ENCODE measurements at places on chromosomes 4 and X.

DNA sequence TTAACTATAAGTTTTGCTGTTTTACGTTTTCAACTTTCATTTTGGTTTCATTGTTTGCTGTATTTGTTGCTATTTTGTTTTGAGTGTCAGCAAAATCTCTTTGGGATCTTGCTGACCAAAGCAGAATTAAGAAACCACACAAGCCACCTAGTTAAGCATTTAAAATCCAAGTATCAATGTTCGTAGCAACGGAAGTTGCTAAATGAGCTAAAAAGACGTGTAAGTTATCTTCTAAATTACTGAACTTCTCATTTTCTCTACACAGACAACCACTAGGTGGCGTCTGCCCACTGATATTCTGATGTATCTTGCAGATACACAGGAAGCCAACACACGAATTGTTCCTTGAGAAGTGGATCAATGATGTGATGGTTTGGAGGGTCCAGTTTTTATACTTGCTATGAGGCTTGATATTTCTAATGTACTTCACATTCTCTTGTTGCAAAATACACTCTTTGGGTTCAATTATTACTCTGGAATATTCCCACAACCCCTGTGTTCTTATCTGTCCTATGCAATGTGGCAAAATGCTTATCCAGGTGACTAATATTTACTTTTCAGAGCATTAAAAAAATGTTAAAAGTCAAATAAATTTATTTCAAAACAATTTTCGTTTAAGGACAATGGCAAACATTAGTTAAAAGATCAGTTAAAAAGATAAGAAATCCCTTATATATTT is 250.5 kb downstream of the TECRL start:
- peak; percentile 60 for DNase-seq

DNA sequence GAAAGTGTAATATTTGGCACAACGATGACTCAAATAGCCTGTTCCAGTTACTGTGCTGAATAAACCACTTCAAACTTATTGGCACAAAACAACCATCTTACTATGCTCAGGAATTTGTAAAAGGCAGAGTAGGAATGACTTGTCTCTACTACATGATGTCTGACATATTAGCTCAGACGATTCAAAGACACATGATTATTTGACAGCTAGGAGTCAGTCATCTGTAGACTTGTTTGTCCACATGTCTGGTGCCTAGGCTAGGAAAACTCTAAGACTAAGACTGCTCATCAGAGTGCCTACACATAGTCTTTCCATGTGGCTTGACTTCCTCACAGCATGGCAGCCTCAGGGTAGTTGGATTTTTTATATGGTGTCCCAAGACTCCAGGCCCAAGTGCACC is 154.5 kb downstream of the FANCB start:
- no peak for DNase-seq

DNA sequence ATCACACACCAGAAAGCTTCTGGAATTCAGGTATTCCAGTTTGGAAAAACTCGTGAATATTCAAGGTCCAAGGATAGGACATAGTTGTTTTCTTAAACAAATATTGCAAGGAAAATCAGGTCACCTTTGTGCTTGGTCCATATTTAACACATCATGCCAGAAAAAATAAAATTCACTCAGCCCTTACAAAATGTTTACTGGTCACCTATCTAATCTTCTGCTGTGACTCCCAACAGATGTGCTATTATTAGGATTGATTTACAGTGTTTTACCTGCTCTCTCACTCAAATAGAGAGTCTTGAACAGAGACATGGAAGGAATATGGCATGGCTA is 9.5 kb downstream of the CSN3 start:
- no peak for DNase-seq

GRCh38 chrX:139530550-139530949 is at the start of gene F9:
Gene F9, plus strand, starts transcription at chrX:139530739. Its CDS starts 26 bp downstream, at chrX:139530765.
- no peak for DNase-seq

- DNase-seq, result no peak
These were observed 1.4 kb downstream of the PDZD4 start for GRCh38 chrX:153828723-153829548.

- DNase-seq, result no peak
These were observed 122.2 kb downstream of the ANXA5 start for GRCh38 chr4:121574618-121575017.

GRCh38 chr4:147778942-147779341 is 47.1 kb downstream of the ARHGAP10 start:
- DNase-seq, result no peak

GRCh38 chrX:44514272-44514671 is 28.4 kb downstream of the FUNDC1 start:
- no peak for DNase-seq

- DNase-seq, result no peak
These were observed 13.7 kb downstream of the BCORL1 start for GRCh38 chrX:129996120-129996519.

DNA sequence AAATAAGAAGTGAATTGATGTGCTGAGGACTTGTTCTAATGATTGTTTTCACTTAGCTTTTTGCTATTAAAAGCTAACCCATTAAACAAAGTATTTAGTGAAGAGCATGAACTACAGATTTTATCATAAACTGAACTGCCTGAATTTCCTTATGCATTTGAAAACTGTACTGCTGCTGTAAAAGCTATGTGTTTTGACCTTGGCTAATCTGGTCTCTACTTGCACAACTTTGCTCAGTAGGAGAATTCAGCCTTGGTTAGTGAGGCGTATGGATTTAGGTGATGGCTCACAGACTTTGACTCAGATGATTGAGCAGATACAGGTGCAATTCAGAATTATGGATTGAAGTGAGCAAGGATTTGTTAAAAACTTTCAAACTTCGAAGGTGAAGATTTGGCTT is 38.7 kb upstream of the FAT1 start:
- no peak for DNase-seq

GRCh38 chr4:172188248-172188988 is 375.2 kb downstream of the GALNTL6 start:
- no peak for DNase-seq

DNA sequence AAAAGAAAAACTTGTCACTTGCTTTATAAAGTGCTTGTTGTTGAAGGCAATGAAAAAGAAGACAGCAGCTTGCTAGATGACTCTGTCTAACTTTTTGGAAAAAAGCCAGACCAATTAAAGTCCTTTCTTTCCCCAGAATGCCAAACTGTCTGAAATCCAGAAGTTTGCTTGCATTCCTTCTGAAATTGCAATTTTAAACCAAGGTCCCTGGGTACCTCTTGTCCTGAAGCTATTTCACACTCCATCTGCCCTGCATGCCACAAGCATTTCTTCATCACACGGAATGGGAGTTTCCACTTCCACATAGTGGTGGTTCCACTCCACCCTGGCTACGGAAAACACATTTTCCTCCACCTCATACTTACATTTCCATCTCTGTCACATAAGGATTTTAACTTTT is 101.0 kb downstream of the PAPSS1 start:
- peak; percentile 19 for DNase-seq

- DNase-seq, result no peak
These were observed 17.6 kb downstream of the CD99 start for GRCh38 chrX:2708592-2709188.

DNA sequence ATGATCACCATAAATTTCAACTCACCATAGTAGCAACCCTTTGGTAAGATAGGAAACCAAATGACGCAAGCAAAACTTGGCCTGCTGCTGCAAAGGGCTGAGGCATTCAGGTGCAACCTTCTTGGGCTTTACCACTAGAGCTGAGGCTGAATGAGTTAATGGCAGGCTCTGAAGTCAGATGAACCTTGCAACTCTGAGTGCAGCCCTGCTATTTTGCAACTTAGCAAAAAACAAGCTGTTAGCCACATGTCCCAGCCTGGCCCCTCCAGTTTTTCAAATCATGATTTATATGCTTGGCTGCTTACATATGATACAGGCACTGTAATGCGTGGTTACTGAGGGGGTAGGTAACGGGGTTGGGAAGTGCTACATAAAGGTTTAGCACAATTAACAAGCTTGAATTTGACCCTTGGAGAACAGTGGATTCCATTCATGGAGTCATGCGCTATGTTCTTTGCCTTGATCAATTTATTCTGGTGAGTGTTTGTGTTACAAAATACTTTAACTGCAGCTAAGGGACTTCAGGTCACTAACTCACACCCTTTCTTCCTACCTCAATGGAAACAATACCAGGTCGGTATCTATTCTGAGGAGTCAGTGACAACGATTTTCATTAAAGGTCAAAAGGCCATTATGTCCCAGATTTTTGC is 80.5 kb upstream of the PPARGC1A start:
- no peak for DNase-seq

- no peak for DNase-seq
These were observed 13.5 kb downstream of the RXFP1 start for GRCh38 chr4:158535130-158535614.

DNA sequence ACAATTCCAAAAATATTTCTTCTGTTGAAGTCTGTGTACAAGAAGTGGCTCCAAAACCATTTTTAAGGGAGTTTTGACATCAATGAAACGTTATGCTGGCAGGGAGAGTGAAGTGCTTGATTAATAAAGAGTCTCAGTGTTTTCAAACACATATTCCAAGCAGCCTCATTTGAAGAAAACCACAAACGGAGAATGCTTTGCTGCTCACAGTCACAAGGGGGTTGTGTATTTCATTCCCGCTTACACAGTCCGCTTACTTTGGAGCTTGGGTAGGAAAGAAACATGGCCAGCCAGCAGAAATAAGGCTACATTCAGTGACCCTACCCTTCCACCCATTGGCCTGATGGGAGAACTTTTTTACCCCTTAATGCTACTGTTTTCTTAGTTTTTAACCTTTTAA is 586.2 kb downstream of the RAB28 start:
- no peak for DNase-seq

GRCh38 chr4:182367153-182367552 is 124.0 kb downstream of the TENM3 start:
- no peak for DNase-seq

GRCh38 chr4:88045021-88045420 is 37.6 kb downstream of the PKD2 start:
- DNase-seq, result no peak

DNA sequence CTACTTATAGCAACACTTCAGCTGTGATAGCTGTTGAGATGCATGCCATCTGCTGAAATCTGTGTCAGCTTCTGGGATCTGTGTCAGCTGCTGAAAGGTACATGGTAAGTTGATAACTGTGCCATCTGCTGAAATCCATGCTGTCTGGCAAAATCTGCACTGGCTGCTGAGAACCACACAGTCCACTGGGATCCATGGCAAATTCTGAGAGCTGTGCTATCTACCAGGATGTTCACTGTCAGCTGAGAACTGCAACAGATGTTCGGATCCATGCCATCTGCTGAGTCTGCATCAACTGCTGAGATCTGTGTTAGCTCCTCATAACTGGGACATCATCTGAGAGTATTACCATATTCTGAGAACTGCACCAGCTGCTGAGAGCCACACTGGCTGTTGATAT is 430.5 kb upstream of the POU3F4 start:
- DNase-seq, result no peak

- DNase-seq, result no peak
These were observed 53.2 kb downstream of the TSPAN5 start for GRCh38 chr4:98605216-98605615.

GRCh38 chrX:149472625-149473024 is 32.5 kb downstream of the IDS start:
- DNase-seq, result no peak

GRCh38 chrX:499870-500364 is 113.2 kb upstream of the PPP2R3B start:
- DNase-seq, result no peak

- DNase-seq, result no peak
These were observed 110.8 kb upstream of the FAM9B start for GRCh38 chrX:9144701-9145241.

GRCh38 chr4:14917298-14917633 is 85.0 kb upstream of the CPEB2 start:
- DNase-seq, result no peak

DNA sequence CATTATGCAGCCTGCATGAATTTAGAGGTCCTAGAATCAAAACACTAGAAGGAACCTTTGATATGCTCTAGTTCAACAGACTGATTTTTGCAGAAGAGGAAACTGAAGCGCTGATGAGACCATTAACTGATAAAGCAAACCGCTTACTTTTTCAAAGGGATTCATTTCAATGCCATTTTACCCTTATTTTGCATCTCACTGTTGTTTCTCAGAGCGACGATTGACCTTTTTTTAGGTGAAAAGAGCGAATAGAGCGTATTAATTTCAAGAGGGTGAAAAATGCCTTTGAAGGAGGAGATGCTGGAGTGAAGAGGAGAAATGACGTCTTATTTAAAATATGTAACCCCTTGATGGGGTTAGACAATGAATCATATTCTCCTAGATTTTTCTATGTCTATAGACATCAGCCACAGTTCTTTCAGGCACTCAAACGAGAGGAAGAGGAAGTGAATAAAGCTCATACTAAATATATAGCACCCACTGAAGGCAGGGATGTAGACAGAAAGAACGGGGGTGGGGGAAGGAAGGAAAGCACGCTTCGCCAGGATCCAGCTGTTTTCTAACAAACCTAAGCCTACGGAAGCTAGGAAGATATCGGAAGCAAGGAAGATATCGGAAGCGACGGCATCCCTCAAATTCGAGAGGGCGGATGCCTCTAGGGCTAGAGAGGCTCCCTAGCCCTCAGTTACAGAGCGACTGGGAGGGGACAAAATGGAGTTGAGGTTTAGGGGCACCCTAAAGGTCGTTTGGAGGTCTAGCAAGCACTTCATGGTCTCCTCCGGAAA is 848 bp downstream of the ACSL4 start:
- DNase-seq, result no peak

DNA sequence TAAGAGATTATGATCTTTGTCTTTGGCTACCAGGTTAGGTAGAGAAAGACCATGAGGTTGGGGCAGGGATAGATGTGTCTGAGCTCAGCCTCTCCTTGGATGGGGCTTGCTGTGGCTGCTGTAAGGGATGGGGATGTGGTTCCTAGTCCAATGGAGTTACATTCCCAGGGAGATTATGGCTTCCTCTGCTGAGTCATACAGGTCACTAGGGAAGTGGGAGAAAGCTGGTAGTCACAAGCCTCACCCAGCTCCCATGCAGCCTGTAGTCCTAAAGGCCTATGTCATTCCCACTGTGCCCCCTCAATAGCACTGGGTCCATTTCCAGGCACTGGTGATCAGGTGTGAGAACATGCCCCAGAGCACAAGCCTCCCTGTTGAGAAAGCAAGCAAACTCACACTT is 70.6 kb upstream of the CENPE start:
- DNase-seq, result no peak

GRCh38 chr4:121765971-121766538 is 1.1 kb upstream of the SMIM43 start:
- no peak for DNase-seq

DNA sequence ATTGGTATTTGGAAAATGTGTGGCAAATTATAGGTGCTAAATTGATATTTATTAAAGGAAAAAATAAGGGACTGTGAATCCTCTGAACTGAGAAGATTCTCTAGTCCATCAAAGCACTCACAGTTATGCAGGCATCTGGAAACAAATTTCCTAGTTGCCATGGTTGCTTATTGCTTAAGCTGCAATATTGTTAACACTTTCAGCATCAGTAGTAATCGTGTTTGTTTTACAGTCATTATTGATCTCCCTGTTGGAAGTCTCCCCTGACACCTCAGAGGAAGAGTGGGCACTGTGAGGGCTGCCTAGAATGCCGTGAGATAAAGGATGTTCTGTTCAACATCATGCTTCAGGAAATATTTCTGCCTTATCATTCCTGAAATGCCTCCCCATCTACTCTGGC is 2004.3 kb upstream of the ADGRL3 start:
- DNase-seq, result no peak

GRCh38 chrX:7330971-7331746 is 183.2 kb upstream of the PUDP start:
- no peak for DNase-seq

All from LoVo (cell line).